ENCODE measurements at places on chromosomes 12 and 14.

DNA sequence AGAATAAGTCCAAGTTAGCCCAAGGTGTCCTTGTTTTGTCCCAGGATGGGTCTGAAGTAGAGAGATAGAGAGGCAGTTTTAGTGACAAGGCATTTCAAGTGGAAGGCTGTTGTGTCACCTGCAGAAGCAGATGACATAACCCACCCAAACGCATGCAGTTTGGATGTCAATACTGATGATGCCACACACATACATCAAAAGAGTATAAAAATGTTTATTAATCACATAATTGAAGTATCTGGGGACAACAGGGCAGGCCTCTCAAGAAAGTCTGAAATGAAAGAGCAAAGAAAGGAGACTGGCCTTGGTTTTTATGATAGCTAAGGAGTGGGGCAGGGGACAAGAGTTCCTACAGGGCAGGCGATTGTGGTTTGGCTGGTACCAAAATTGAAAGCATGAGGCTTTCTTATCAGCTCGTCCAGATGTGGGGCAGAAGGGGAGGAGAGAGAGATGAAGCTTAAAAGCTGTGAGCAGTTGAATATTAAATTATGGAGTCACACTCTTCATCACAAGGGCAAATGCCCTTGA is 78.4 kb upstream of the TSPAN8 start:
- no peak for DNase-seq

DNA sequence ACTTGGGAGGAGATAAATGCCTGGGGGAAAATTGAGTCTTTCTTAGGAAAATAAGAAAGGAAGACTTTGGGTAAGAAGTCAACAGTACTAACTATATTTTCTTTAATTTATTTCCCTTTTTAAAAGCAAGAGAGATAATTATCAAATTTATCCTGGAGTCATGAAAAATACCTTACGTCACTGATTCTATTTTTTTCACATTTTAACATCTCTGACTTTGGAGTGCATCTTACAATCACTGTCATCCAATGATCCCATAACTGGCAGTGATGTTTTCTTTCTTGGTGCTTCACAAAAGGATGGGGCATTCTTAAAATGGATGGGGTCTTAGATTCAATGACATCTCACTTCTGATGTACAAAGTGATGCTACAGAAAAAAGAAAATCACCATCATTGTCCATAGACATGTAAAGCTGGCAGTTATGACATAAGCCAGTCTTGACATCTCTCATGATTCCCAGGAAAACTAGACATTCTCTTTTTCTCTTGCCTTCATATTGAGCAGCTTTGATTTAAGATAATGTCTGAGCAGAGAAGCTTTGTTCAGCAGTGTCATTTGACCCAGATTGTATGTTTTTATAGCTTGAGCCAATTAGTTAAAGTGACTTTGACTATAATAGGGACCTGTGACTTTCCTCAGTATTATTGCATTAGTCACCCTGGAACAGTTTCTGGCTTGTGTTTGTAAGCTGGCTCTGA is 236.2 kb downstream of the EGLN3 start:
- no peak for DNase-seq

DNA sequence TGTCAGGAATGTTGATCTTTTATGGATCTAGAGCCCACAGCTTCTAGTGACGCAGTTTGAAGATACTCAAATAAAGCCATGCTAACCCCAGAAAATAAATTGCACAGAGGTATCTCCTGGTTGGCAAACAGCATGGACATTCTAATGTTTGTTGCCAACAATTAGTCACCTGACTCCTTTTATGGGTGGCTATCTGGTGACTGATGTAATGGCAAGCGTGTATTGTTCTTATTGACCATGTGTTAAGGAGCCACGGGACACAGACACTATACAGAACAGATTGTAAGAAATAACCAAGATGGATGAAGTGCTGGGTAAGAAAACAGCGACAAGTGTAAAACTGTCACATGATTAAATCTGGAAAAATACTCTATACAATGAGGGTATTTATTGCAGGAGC is 401.3 kb upstream of the PDE3A start:
- DNase-seq: no peak

DNA sequence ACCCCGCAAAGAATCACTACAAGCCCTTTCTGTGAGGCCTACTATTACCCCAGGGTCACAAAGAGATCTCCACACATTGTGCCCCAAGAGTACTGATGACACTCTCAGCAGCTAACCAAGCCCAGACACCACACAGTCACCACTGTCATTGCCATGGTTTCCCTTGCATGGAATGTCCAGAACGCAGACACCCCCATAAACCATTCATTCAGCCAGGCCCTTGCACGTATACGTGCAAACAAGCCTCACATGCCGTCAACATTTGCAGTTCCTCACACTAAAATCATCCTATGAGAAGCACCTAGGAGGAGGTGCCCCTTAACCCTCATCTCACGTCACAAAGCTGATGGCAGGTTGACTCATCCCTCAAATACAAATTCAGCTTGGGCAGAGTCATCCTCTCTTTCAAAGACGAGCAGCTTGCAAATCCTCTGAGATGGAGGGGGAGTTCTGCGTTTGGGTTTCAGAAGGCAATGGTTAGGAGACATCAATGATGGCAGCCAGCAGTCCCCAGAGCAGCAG is 17.1 kb upstream of the KRT77 start:
- DNase-seq: no peak

DNA sequence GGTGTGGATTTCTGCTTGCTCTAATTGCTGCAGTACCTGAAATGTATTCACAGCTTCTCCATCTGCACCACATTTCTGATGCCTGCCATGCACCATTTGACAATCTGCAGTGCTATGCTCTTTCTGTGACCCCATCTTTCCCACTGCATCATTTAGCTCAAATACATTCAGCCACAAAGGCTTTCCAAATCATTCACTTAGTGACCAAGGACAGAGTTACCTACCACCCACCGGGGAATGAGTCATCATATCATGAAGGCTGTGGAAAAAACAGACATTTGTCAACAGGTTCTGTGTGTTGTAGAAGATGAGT is 465.5 kb upstream of the ATP2B1 start:
- no peak for DNase-seq

GRCh38 chr12:113082486-113083148 is 26.1 kb downstream of the DTX1 start:
- no peak for DNase-seq

DNA sequence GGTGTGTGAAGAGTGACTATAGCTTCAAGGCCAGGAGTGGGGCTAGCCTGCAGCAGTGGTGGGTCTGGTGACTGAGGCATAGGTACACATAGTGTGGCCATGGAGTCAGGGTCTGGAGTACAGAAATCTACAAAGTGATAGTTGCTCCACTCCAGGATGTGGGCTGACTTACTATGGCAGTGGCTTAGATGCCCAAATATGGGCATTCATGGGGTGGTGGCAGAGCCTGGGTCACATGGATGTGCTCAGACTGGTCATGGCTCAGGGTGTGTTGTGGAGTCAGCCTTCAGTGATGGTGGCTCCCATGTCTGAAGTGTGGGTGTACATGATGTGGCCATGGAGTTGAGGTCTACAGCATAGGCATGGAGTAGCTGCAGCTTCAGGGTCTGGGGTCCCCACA is 27.3 kb downstream of the CLEC6A start:
- no peak for DNase-seq

DNA sequence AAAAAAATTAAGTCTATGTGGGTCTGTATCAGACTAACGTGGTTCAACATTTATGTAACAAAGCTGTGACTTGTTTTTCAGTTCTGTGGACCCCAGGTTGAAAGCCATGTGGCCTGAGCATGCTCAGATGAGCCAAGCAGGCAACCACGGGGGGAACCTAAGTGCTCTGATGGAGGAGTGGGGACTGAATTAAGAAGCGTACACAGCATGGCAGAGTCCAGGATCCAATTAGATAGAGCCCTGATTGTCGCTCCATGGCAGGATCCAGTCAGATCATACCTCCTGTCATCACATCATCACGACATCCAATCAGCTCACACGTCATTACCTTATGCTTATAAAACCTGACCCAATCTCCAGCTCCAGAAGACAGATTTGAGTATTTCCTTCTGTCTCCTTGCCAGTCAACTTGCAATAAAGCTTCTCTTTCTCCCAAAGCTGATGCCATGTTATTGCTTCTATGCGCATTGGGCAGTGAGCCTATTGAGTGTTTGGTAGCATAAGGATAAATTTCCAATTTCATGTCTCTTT is 1013.1 kb upstream of the TMEM132C start:
- peak; percentile 15 for DNase-seq

GRCh38 chr14:44163946-44164345 is 343.1 kb downstream of the FSCB start:
- no peak for DNase-seq

- DNase-seq: no peak
Measured at GRCh38 chr14:64891839-64892375, 12.2 kb upstream of the SPTB start.

GRCh38 chr14:67620217-67620785 is 581 bp downstream of the ARG2 start:
- no peak for DNase-seq

DNA sequence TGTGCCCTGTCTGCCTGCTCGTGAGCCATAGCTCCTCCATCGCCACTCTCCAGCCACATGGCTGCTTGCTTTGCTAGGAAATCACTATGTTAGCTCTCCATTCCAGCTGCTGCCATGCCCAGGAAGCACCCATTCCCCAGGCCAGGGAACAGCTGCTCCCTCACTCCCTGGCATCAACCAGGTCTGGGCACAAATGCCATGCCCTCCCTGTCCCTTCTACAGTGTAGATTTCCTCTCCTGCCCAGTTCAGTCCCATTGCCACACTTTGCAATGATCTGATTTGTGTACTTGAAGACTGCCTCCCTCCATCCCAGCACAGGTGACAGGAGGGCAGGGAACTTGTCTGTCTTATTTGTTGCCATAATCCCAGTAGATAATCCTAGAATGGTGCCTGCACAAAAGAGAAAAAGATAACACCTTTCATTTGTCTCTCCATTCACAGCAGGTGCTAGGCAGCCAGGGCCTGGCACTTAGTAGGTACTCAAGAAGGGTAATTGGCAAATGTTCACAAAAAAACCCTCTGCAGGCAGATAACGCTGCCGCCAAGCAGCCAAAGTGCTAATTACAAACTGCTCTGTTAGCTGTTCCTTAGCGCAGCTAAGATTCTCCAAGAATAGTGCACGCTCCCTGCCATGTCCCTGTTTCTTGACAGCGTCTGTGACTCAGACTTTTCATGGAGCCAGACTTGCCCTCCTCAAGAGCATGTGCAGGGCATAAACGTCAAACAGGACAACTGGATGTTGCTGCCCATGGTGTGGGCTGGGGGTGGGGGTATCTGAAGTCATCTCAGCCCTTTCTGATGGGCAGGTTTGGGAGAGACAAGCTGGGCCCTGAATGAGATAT is 69.1 kb downstream of the ARL6IP4 start:
- no peak for DNase-seq

DNA sequence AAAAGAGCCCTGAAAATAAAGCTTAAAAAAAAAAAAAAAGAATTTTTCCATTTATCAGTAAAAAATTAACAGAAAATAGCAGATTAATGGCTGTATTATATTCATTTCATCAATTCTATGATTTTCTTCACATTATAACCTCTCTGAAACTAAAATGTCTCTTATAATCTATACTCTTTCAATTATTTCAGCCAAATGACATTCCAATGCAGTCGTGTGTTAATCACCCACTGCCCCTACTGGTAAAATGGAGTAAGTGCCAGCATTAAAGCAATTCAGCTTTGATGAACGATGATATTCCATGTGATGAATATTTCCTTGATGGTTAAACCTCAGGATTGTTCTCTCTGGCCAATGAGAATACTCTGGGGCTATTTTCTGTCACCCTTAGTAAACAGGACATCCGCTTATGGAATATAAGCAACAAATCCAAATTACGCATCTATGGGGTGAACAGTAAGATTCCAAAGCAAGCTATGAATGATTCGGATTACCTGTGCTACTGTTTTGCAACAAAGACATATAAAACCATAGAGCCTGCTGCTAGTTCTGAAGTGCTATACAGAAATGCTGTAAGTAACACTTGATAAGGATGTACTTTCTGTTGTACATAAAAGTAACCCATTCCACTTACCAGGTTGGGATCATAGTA is 20.3 kb upstream of the SYCP3 start:
- no peak for DNase-seq

DNA sequence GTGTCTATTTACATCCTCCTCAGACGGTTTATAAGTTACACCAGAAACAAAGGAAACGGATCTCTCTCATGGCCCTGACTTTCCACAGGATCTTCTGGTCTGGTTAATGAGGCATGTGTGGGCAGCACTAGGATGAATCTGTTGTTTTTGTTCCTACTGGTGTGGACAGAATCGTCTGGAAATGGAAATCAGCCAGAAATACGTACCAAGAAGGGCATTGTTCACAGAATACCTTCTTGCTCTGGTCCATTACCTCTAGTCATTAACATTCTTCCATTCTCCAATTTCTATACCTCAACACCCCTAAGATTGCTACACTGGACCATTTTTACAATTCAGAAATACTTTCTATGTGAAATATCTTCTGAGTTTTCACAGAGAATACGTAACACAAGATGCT is 86.0 kb downstream of the TPH2 start:
- no peak for DNase-seq

- peak; percentile 72 for DNase-seq
Measured at GRCh38 chr12:129941618-129942017, 37.8 kb upstream of the TMEM132D start.

DNA sequence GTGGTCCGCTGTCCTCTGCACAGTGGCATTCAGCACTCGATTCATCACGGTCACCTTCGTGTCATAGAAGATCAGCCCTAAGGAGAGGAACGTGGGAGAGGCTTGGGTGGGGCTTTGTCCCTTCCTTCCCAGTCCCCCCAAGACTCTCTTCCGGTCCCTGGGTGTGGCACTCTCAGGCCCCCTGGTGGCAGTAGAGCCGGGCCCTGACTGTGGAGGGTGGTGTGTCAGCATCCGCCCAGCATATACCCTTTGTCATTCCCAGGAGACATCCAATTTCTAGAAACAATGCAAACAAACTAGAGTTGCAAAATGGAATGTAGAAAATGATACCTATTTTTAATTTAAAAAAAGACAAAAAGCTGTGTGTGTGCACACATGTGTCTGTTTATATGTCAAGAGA is 45.0 kb downstream of the TRAFD1 start:
- no peak for DNase-seq

- DNase-seq: no peak
Measured at GRCh38 chr12:45522227-45522626, 207.3 kb upstream of the ARID2 start.

DNA sequence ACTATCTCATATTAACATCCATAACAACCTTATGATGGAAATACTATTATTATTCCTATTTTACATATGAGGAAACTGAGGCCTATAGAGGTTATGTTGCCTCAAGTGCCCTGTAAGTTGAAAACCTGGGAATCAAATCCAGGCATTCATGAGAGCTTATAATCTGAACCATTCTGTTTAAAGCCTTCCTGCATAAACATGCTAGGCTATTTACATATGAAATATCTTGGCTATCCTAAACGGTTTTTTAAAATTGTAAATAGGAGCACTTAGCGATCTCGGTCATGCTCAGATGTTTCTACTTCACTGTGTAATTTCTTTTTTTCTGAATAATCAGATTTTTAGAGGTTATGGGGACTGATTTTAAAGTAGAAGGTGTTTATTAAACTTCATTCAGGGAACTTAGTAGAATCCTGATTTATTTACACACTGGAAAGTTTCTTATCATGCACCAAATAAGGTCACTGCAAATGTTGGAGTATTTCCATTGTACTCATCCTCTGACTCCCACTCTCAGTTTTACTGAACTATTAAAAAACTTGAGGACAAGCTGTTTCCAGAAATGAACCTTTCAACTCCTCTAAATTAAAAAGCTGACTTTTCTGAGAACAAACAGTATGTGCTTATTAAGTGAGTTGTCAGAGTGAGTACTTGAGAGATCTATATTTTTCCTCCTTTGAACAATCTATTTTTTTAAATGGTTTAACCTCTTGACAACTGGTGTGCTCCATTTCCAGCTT is 141.7 kb downstream of the PIK3C2G start:
- DNase-seq: no peak
